AG10803 (cell line): ENCODE measurements at places on chromosomes 5 and 9.

GRCh38 chr5:90902651-90903386 lies 344.2 kb downstream of the ADGRV1 start:
- DNase-seq, result no peak

DNA sequence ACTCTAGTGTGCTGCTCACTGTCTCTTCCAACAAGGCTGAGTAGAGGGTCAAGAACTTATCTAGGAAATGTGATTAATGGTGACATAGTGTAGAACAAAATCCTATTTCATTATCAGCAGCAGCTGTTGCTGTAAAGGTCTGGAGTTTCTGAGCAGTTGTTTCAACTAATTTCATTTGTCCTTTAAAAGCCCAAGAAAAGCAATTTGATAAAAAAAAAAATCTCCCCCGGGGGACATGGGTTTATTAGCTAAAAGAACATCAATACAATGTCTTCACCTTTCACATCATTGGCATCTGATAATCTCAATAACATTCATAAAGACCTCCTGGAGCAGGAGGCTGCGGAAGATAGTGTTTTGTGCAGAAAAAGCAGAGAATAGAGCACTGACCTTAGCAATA lies 468.1 kb downstream of the KCTD16 start:
- DNase-seq, result no peak

- no peak for DNase-seq
Measured at GRCh38 chr5:173001229-173001841, 17.8 kb downstream of the ATP6V0E1 start.

GRCh38 chr9:34381323-34381722 lies 4.6 kb upstream of the MYORG start:
- DNase-seq, result no peak

- DNase-seq, result no peak
Measured at GRCh38 chr9:7094052-7094451, 336.3 kb downstream of the KDM4C start.

DNA sequence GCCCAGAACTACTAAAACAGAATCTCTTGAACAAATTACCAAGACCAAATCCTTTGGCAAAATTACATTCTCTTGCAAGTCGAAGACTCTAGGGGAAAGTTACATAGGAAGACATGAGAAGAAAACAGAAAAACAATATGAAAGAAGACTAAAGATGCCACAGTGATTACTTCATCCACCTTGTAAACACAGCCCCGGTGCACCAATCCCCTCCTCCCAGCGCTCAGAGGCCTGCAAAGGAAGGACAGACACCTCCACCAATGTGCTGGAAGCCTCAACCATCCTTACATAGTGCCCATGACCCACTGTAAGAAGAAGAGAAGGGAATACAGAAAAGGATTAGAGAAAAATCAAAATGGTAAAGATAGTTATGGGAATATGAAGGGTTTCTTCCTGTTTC lies 218.5 kb downstream of the SPOCK1 start:
- DNase-seq, result no peak

DNA sequence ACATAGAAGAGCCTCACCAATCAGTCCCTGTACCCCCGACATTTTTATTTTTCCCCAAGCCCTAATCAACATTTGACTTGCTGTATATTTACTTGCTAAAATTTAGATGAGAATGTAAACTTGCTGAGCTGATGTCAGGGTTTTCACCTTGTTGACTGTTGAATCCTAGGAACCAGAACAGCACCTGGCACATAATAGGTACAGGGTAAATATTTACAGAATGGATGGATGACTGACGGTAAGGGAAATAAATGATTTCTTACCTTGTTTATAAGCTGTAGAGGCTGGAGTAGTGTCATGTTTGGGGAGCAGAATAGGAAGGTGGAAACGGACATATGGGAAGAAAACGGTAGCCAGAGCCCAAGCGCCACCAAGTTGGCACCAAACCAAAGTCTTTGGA lies 107.0 kb upstream of the NUDT12 start:
- DNase-seq, result no peak

- peak; percentile 25 for DNase-seq
Measured at GRCh38 chr5:95620030-95620869, at the start of gene GPR150. Gene GPR150 (plus strand): TSS chr5:95620087. CDS start chr5:95620276, 189 bp downstream.

GRCh38 chr9:115295734-115296133 lies 177.8 kb upstream of the TNC start:
- DNase-seq, result no peak

DNA sequence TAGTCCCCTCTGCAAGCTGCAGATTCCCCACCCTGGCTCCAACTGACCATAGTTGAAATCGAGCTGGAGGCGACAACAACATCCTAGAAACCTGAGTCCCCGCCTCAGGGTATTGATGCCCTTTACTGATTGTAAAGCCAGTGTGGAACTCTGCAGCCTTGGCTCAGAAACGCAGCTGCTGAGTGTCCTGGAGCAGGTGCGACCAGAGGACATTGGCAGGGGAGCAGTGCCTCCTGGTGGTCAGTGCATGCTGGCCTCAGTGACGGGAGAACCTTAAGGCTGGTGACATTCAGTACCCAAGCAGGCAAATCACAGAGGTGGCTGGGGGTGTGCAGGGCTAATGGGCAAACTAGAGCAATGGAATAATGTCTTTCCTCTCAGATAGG lies 20.4 kb upstream of the ZNF354B start:
- no peak for DNase-seq

DNA sequence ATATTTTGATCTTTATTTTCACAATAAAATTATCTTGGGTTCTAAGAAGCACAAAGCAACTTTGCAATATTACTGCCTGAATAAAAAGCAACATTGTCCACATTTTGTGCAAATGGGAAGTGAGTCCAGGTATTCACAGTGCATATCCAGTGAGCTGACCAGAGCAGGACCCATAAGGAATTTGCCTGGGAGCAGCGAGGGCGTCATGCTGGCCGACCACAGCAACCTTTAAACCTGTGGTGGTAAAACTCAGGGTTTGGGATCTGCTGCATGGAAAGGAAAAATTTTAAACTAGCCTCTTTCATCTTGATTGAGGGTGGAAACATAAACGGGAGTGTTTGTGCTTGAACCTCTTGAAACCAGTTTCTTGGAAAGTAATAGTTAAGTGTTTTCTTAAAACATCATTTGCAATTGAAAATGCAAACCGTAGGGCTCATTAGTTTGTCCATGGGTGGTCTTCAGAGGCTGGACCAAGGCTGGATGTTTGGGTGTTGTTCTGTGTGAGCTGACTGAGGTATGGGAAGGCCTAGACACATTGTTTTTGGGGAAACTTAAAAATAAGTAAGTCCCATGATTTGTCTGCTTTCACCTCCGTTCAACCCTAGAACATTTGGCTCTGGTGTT lies 85.0 kb upstream of the ANKH start:
- DNase-seq, result no peak

DNA sequence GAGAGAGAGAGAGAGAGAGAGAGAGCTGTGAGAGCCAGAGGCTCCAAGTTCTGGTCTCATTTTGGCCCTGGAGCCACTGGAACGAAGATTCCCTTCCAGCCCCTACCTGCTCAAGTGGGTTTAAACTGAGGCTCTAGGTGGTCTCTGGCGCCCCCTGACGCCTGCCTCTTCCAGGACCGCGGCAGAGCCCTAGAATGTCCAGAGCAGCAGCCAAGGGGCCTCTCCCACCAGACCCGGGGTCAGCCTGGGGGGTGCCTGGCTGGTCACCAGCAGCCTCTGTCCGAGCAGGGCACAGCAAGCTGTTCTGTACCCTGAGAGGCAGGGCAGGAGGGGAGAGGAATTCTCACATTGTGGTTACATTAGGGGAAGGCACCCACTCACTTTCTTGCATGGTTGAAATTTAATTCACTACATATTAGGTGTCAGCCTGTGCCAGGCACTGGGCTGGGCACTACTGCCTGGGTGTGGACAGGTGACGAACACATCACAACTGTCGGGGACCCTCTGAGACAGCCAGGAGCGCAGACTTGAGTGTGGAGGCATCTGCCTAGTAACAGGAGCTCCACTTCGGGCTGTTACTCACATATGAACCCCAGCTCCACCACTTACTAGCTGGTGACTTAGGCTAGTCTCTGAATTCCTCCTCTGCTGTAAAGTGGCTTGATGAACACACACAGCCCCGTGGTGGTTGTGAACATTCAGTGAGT lies 44.5 kb downstream of the AMBP start:
- DNase-seq, result no peak

DNA sequence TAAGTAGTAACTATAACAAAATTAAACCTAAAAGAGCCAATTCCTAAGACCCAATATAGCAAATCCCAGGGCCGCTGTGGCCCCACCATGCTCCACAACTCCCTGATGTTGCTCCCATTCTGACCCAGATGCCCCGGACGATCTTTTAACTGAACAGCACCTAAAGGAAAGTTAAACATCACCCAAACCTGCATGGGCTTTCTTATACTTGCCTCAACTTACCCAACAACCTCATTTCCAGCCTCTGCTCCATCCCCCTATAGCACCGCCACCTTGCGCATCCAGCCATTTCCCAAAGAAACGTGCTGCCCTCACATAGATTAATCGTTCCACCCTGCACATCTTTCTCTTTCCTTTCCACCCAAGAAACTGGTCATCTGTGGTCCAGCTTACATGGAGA lies 54.6 kb downstream of the ZNF354C start:
- DNase-seq, result no peak

DNA sequence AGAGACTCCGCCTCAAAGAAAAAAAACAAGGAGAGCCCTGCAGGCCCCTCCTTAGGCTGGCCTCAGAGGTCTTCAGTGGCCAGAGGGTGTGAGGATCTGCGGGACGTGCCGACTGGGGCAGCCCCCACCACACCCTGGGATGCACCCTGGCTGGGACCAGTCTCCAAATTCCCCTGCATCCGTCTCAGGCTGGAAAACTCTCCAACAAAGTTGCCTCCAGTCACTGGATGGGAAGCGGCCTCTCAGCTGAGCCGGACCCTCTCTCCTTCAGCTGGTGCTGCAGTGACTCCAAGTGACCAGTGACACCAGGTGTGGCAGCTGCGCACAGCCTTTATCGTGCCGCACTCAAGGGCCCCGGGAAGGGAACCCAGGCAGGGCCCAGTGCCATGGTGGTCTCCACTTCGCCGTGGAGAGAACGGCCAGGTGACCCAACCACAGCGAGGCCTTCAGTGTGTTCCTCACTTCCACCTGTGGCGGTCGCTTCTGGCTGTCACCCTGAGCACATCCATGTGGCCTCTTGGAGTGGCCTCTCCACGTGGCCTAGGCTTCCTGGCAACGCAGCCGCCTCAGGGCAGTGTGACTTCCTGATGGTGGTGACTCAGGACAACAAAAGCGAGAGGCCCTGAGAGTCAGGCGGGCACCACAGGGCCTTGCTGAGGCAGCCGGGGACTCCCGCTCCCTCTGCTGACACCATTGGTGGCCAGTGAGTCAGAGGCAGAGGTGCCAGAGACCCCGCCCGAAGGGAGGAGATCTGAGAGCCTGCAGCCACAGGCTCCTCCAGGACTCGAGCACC lies 19.3 kb upstream of the CAMSAP1 start:
- peak; percentile 82 for DNase-seq

- DNase-seq, result no peak
Measured at GRCh38 chr5:150053713-150054392, 32.5 kb downstream of the CSF1R start.

- DNase-seq, result no peak
Measured at GRCh38 chr9:127557998-127558546, 54.0 kb upstream of the STXBP1 start.
